CD4-positive, alpha-beta memory T cell (primary cell): ENCODE measurements at places on chromosomes 7 and 10. TPM values are rescaled to one million over a fixed set of nuclear protein-coding genes. Genes with fewer than 3 reads are reported as not detected.

Gene SRGN
- 133 TPM for total RNA-seq

DNA sequence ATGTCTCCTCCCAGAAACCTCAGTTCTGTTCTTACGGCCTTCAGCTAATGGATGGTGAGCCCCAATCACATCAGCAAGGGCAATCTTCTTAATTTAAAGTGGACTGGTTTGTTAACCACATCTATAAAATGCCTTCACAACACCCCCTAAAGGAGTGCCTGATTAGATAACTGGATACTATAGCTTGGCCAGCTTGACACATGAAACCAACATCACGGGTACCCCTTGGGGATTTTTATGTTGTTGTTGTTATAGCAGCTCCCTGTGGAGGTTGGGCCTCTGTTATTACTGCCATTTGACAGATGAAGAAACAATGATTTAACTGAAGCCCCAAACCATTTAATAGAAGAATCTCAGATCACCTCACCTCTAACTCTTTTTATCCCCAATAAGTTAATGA lies 26.8 kb downstream of the STRA8 start:
- no peaks in the 10 kb centered on the region for H3K36me3 ChIP-seq
- no peak overlapping the region for H3K27ac ChIP-seq
- no peaks in the 10 kb centered on the region for H3K27me3 ChIP-seq
- H3K4me3 ChIP-seq = no peak overlapping the region

DNA sequence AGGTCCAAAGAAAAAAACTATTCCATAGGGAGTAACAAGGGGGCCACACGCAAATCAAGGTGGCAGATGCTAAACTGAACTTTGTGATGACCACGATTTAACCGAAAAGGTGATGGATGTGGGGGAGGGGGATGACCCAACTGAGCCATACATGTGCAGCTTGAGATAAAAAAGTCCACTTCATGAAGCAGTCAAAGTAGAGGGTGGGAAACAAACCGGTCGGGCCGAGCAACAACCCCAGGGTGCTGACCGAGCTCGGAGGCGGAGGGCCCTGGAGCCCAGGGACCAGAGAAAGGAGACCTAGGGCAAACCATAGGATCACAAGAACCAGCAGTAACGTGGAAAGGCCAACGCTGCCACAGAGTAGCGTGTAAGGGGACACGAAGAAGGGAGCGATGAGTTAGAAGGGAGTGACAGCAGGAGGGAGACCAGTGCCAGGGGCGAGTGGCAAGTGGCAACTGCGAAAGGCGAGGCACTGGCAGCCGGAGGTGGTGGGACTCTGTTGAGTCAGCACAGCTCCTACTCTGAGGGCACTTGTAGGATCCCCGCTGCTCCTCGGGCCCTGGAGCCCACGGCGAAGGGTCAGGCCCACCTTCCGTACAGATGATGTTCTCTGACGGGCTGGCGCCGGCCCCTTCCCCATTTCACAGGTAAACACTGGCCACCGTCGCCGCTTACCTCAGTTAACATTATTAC lies 540 bp downstream of the SNX13 start:
- no peaks in the 10 kb centered on the region for H3K36me3 ChIP-seq
- H3K4me1 ChIP-seq = peaks cover 44% of the 10 kb centered on the region

DNA sequence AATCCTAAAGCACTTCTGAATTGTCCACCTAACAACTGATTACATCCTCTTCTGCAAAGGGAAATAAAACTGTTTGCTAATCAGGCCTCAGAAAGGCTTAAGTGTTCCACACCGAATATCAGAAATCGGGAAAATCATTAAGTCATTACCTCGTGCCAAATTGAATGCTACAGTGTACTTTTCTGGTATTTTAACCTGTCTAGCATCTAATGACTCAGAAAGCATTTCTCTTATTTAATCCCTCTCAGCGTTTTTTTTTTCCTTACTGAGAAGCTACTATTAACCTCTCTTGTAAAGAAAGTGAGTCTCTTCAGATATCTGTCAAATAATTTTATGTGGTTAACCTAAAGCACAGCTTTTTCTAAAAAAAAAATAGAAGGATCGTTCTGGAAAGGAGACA lies 28.6 kb downstream of the VIM start:
- no peaks in the 10 kb centered on the region for H3K4me1 ChIP-seq
- H3K27ac ChIP-seq = no peak overlapping the region
- H3K4me3 ChIP-seq = no peak overlapping the region
- no peaks in the 10 kb centered on the region for H3K27me3 ChIP-seq
- DNase-seq = no peak
- no peaks in the 10 kb centered on the region for H3K36me3 ChIP-seq
